ENCODE measurements at places on chromosomes 7 and 10.

- DNase-seq = no peak
Observed at GRCh38 chr7:128408709-128409595, 830 bp downstream of the IMPDH1 start.

GRCh38 chr7:19143881-19144574 is 1.2 kb downstream of the FERD3L start:
- DNase-seq = no peak

DNA sequence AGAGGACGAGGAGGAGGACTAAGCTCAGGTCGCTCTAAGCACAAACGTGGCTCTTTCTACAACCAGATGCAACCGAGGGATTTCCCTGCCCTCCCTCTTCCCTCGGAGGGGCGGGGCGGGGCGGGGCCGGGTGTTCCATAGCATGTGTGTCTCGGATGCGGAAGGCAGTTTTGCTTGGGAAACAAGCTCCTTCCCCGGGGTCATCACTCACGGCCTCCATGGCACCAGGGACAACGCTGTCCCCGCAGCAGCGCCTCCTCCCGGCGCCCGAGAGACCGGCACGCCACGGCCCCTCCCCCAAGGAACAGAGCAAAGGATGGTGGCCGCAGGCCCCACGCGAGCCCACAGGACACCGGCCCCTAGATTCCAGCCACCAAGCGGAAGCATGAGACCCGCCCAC is 110.5 kb downstream of the PAXIP1 start:
- DNase-seq = no peak

DNA sequence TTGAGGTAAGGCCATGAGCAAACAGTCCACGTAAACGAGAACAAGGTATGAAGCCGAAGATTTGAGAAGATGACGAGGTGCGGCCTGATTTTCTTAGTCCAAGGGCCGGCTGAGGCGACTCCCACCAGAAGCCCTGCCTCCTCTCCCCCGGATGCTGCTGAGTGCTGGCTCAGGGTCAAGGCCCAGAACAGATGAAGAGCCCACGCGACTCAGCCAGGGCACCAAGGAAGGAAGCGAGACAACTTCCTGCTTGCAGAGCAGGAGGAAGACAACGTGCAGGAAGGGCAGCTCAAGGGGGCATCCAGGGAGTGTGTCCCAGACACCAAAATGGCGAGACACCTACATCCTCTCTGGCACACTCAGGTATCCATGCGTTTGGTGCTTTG is 99.5 kb downstream of the CYTH3 start:
- DNase-seq = no peak
